RPMI8226 (cell line): ENCODE measurements at places on chromosomes 5 and 9.
A peak's percentile ranks its signal among the peaks of the same experiment; 100 is the strongest.

DNA sequence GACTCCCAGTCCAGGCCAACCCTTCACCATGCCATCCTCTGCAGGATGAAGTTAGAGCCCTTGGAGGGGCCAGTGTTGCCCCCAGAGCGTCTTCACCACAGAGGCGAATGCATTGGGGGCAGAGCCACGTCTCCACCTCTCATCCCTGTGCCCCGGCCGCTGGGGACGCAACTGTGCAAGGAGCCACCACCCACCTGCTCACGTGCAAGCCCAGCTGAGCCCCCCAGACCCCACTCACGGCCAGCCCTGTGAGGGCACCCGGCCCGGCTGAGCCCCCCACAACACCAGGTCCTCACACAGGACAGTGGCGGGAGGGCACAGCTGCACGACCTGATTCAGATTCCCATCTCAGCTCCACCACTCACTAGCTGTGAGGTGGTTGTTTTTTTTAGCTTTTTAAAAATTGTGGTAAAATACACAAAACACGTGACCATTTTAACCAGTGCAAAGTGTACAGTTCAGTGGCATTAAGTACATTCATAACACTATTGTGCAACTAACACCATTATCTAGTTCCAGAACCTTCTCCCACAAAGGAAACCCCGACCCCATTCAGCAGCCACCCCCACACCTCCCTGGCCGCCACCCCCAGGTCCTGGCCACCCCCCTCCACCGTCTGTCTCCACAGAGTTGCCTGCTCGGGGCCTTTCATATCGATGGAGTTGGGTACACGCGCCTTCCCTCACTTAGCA lies 33.5 kb upstream of the UBAC1 start:
- DNase-seq, result no peak

- peak; percentile 41 for DNase-seq
Observed at GRCh38 chr9:132651259-132651658, 18.5 kb downstream of the DDX31 start.

GRCh38 chr5:150560401-150561191 lies 52.7 kb downstream of the NDST1 start:
- DNase-seq, result peak; percentile 91

DNA sequence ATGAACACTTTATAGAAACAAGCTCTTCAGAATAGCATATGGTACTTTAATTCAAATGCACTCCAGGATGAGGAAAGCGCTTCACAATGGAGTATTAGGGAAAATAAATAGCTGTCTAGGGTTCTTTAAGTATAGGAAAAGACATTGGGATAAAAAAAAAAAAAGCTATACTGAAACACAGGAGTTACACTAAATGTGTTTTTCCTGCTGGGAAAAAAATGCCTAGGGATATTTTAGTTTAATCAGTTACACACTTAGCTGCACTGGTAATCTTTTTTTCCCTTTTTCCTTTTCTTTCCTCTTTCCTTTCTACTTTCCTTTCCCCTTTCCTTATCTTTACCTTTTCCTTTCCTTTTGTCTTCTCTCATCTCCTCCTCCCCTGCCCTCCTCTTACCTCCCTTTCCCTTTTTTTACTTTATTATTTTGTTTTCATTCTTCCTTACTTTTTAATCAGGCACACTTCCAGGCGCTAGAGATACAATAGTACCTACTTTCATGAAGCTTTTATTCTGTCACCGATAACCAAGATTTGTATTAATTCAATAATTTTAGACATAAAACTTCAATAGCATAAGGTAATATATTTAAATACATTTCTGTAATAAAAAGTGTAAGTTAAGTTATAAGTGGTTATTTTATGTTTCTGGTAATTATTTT lies 758.7 kb downstream of the CDH18 start:
- DNase-seq, result no peak

DNA sequence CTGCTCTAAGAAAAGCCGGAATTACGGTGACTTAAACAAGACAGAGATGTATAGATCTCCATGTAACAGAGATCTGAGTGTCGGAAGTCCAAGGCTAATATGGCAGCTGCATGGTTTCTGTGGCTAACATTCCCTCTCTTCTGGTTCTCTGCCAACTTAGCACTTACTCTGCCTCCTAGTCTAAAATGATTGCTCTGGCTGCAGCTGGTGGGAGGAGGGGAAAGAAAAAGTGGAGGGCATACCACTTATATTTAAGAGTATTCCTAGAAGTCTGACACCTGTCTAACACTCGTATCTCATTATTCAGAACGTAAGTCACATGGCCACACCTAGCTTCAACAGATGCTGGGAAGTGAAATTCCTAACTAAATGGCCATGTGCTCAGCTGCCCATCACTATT lies 551.5 kb upstream of the TLE4 start:
- DNase-seq, result peak; percentile 16

DNA sequence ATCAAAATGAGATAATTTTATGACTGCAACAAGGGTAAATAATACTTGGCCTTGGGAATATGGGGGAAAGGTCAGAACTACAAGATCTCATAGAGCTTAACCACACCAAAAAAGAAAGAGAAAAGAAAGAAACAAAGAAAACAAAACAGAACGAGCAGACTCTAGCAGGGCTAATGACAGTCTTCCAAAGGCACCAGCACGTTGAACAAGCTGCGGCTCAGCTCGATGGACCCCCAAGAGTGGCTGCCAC lies 689 bp downstream of the AK3 start:
- no peak for DNase-seq

DNA sequence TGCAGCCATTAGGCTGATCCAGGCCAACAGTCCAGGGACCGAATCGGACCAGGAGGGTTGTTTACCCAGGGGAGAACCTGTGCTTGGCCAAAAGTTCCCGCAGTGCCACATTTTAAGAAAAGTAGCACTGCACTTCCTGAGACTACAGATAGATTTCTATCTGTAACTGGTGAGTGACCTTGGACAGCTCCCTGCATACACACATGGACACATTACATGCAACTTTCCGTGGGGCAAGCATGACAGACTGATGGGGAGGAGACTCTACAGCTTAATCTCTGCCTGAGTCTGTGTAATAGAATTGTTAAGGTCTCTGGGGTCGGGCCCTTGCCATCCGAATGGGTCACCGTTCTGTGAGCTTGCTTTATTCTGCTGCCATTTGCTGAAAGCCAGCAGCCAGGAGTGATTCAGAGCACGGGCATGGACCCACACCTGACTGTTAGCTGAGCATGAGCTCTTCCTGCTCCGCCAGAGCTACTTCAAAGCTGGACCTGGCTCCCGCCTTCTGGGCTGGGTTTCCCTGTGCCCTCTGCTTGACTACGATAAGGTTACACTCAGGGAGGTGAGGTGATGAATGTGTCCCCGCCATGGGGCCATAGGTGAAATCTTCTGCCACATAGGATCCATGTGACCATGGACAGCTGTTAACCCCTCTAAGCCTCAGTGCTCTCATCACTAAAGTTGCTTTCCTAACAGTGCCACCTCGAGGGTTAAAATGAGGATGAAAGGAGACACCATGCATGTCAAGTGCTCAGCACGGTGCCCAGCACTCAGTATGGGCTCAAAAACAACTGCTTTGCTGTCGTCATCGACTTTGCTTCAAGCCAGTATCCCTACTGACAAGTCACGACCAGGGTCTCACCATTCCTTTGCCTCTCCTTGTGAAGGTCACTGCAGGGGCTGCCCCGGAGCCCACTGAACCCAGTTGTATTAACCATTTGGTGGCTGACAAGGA lies 200.0 kb downstream of the MELK start:
- no peak for DNase-seq

GRCh38 chr5:14490309-14490711 lies 91.3 kb upstream of the OTULINL start:
- DNase-seq, result no peak

- DNase-seq, result peak; percentile 45
Observed at GRCh38 chr9:71758785-71759184, 9.5 kb downstream of the CEMIP2 start.

DNA sequence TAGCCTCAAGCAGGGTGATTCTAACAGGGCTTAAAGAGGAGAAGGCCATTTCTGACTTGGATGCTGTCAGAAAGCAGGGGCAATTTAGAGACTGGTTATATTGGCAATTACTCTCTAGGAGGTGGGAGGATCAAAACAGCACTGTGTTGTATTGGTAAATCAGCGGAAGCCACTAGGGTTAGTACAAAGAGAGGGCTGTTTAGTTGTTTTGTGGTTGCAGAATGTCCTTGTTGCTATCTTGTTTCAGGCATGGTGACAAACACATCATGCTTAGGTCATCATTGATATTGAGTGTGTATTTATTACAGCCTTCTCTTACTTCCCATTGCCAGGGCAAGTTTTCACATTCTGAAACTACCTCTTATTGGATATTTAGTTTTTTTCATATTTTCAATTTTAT lies 165.3 kb downstream of the TAF11L14 start:
- no peak for DNase-seq

GRCh38 chr5:178404987-178405386 lies 172.4 kb upstream of the PHYKPL start:
- DNase-seq, result no peak

DNA sequence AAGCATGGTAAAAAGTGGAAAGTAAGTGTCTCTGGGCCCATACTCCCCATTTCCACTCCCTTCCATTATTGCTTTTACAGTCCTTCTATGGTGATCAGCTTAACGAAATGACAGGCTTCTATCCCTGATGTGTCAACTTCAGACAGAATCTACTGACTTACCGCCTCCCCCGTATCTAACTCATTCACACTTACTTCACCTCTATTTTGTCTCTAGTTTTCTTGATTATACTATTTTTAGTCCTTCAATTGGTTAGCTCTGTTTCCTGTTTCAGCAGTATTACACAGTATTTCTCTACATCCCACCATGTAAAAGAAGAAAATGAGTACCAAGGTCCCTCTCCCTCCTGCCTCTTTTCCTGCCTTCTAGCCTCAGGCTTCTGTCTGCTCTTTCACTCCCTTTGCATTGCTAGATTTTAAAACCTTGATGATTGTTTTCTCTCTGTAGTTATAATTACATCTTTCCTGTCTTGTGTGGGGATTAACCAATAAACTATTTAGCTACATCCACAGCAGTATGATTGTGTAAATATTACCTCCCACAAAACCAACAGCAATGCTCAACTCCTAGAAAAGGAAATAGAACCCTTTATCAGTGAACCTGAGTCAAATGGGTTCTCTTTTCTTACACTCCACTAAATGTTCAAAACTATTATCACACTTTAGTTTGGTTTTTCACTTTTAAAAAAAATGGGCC lies 53.4 kb downstream of the GNAQ start:
- DNase-seq, result no peak

- no peak for DNase-seq
Observed at GRCh38 chr9:127876764-127877562, 512 bp downstream of the AK1 start.

- no peak for DNase-seq
Observed at GRCh38 chr5:142171270-142171669, 62.7 kb downstream of the NDFIP1 start.

DNA sequence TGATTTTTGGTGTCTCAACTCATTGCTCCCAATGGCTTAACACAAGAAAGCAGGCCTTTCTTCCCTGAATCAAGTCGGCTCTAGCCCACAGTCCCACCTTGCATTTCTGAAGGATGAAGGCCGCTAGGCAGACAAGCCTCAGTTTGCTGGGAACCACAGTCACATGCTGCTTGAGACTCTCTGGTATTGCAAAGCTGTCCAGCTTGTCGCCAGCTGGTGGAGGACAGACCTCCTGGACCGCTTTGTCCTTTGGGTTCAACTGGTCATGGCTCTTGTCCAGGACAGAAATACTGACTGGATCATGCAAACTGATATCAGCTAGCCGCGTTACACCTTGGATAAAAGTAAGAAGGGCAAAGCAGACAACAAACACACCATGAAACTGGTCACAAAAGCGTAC lies 23.1 kb downstream of the DDX31 start:
- no peak for DNase-seq

DNA sequence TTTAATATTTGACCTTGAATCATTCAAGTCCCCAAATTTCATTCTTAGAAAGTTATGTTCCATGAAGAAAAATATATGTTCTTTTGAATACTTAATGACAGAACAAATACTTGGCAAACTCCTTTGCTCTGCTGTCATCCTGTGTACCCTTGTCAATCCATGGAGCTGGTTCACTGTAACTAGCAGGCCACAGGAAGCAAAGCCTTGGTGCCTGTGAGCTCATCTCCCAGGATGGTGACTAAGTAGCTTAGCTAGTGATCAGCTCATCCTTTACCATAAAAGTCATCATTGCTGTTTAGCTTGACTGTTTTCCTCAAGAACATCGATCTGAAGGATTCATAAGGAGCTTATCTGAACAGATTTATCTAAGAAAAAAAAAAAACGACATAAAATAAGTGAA lies 65.4 kb downstream of the WDR41 start:
- DNase-seq, result no peak

GRCh38 chr5:115589043-115589442 lies 13.2 kb downstream of the TICAM2 start:
- DNase-seq, result no peak

DNA sequence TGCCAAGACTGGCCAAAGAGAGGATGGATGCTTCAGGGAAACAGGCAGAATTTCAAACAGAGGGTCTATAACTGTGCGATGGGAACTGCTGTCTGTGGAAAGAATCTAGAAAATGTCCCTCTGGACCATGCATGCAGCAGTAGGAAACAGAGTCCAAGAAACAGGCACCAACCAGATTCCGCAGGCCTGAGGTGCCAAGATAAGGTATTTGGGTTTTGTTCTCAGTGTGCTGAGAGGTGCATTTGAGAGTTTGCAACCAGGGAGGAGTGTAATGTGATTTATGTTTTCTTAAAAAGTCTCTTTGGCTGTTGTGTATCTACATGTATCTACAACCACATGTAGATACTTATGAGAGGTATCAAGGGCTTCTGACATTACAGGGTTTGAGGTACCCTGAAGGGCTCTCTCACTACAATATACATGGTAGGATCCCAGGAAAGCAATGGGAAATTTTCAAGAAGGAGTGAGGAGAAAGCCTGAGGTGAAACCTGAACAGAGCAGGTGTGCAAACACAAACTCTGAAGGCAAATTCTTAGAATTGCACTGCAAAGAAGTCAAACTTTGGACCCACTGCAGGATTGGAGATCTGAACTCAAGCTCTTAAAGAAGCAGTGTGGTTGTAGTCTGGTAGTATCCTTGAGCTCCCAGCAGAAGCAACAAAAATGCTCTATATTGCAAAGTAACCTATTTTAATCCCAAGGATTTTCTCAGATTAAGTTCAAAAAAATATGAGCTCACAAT lies 182.8 kb upstream of the NFIL3 start:
- no peak for DNase-seq

DNA sequence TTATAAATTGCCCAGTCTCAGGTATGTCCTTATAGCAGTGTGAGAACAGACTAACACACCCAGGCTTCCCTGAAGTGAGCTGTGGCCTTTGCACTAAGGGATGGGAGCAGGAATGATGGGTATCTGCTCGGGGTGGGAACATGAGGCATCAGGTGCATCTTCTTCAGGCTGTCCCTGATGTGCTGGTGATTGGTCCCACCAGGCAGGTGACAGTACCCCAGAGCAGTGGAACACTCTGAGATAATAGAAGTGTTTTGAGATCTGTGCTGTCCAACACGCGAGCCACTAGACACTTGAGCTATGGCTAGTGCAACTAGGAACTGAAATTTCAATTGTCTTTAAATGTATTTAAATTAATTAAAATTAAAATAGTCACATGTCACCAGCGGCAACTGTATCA lies 12.8 kb upstream of the MED10 start:
- DNase-seq, result no peak

GRCh38 chr9:89632192-89632733 lies 27.5 kb downstream of the GADD45G start:
- DNase-seq, result no peak
